Stimulated activated CD8-positive, alpha-beta memory T cell treated with anti-CD3 and anti-CD28 coated beads, Interleukin-12 subunit alpha, Interleukin-12 subunit beta, amount 100 ng/mL, for 4 hours (primary cell): ENCODE measurements at places on chromosomes 2 and 18.

GRCh38 chr2:199684832-199685231 lies 166.2 kb downstream of the FTCDNL1 start:
- no peak for DNase-seq

DNA sequence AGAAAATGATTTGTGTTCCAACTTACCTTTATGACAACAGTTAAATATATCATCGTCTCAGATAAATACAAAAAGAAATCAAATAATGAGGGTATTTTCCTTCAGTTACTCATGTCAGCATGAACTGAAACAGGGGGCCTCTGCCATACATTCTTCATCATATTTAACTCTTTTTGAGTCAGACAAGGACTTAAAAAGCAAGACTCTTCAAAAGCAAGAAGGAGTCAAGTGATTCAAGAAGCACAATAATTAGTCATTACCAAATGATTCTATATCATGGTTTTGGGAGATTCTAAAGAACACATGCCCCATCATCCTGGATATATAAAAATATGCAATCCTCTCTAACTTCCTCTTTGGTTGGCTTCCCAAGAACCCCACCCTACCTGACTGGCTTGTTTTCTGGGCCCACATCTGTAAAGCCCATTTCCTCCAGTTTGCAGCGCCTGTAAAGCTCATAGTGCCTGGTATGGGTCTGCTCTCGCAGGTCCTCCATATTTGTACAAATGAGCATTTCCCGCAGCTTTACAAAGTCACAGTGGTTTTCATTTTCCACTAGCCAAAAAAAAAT lies 49.7 kb downstream of the SEPTIN10 start:
- DNase-seq = no peak

DNA sequence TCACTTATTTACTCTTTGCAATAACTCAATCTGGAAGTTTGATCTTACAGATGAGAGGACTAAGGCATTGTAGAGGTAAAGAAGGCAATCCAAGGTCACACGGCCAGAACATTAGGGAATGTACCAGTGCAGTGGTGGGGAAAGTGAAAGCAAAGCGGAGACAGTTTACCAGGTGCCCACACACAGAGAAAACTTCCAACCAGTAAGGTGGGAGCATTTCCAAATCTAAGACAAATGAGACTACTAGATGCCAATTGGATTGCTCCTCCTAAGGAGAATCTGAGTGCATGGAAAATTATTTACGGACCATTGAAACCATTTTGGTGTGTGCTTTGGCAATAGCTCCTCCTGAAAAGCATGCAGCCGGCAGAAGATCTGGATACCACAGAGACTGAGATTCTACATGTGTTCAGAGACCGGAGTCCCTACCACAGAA lies 34.9 kb downstream of the SLC20A1 start:
- no peak for DNase-seq

GRCh38 chr2:26922405-26923188 lies 47.8 kb upstream of the MAPRE3 start:
- DNase-seq = no peak

- DNase-seq = no peak
These were observed 5.6 kb upstream of the ATOH8 start for GRCh38 chr2:85748039-85748734.

- no peak for DNase-seq
These were observed 169.4 kb downstream of the LDLRAD4 start for GRCh38 chr18:13387855-13388548.

- DNase-seq = no peak
These were observed 23.4 kb downstream of the LCLAT1 start for GRCh38 chr2:30470426-30470825.

- DNase-seq = no peak
These were observed 30.3 kb upstream of the GPR17 start for GRCh38 chr2:127615511-127616166.

DNA sequence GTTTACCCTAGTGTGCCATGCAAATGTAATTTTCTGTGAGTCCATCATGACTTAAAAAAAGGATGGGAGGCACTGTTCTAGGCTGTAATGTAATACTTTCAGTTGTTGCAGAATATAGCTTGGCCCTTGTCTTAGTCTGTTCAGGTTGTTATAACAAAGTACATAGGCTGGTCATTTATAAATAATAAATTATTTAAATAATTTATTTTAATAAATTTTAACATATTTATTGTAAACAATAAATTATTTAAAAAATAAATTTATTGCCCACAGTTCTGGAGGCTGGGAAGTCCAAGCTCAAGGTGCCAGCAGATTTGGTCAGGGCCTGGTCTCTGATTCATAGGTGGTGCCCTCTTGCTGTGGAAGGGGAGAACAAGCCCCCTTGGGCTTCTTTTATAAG lies 35.2 kb downstream of the RAPGEF4 start:
- no peak for DNase-seq

DNA sequence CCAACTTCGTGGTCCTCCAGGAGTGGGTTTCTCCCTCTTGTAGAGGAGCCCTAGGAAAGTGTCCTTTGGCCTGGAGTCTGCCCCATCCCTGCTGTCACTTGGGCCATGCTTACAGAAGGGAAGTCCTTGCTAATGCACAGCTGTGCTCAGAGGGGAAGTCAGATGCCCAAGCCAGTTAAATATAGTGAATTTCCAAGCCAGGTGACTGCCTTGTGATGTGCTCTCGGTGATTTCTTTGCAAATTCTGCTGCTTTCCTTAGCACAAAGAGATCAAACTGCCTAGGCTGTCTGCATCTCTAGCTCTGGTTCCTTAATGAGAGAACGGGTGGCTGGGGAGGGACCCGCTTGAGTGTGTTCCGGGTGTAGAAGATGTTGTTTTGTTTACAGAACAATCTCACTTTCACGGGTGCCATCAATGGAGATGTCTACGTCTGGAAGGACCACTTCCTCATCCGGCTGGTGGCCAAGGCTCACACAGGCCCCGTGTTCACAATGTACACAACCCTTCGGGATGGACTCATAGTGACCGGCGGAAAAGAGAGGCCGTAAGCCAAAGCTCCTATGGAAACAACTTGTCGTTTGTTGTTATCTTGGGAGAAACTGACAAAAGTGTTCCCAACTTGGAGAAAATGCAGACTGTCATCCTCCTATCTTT lies 91.4 kb downstream of the RTN4 start:
- no peak for DNase-seq

- no peak for DNase-seq
These were observed 278.3 kb downstream of the MYCN start for GRCh38 chr2:16218625-16219024.

- no peak for DNase-seq
These were observed 4.2 kb downstream of the HOXD11 start for GRCh38 chr2:176111309-176111663.

GRCh38 chr2:9944330-9944758 lies 7.1 kb upstream of the GRHL1 start:
- no peak for DNase-seq

- DNase-seq = no peak
These were observed 16.2 kb downstream of the EPB41L3 start for GRCh38 chr18:5527603-5528002.

DNA sequence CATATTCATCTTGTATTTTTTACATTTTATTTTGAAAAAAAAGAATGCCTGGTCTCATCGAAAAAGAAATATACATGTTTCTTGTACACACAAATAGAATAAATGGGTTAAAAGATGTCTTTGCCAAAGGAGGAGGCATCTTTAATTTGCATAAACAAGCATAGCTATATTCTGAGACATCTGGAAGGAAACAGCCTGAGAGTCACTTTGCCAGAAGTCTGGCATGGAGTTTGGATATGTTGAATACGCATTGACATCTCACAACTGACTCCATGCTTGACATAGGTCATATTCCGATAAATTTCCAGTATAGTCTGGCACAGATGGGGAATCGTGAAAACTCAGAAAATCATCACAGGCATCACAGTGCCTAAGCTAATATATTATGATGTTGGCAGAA lies 1317.5 kb upstream of the CELF4 start:
- DNase-seq = no peak

DNA sequence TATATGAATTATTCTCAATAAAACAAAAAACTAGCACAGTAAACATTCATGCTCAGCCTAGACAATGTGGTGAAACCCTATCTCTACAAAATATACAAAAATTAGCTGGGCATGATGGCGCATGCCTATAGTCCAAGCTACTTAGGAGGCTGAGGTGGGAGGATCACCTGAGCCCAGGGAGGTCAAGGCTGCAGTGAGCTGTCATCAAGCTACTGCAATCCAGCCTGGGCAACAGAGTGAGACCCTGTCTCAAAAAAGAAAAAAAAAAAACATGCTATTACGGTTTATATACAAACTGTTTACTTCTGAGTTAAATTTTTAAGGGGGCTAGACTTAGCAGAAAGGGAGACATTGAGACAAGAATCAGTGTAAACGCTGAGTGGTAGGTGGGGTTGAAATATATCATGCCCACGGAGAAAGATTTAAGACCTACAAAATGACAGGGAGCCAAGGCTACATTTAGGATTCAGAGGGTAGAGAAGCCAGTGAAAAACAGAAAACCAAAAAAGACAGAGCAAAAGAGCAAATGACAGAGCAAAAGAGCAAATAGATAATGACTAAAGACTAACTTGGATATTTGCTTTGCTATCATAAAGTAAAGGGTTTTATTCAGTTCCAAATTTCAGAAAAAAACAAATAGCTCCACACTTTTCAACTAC lies 7.5 kb downstream of the TTC32 start:
- no peak for DNase-seq

GRCh38 chr2:239468491-239469105 lies 67.8 kb upstream of the HDAC4 start:
- DNase-seq = no peak

- DNase-seq = no peak
These were observed 261.3 kb upstream of the NCKAP5 start for GRCh38 chr2:133829450-133830020.

DNA sequence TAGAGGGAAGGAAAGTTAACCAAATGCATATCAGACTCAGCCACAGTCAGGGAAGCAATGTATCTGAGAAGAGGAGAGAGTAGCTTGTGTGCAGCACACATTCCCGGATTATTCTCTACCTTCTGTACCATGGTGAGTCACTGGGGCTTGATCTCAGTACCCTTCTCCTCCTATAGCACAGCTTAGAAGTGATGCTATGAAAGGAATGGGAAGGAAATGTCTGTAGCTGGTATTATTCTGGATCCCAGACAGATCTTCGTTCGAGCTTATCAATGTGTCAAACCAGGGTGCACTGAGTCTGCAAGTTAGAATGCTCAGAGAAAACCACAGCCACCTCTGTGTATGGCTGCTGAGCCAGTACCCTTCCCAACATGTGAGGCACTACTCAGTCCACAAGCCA lies 88.0 kb upstream of the NFU1 start:
- no peak for DNase-seq

DNA sequence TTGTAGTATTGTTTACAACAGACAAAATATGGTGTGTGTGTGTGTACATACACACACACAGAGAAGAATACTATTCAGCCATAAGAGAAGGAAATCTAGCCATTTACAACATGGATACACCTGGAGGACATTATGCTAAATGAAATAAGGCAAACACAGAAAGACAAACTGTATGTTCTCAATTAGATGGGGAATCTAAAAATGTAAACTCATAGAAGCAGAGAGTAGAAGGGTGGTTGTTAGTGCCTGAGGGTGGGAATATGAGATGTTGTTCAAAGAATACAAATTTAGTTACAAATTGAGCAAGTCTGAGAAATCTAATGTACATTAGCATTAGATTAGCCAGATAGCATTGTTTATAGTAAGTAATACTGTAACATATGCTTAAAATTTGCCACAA lies 11.3 kb downstream of the ZNF519 start:
- no peak for DNase-seq

DNA sequence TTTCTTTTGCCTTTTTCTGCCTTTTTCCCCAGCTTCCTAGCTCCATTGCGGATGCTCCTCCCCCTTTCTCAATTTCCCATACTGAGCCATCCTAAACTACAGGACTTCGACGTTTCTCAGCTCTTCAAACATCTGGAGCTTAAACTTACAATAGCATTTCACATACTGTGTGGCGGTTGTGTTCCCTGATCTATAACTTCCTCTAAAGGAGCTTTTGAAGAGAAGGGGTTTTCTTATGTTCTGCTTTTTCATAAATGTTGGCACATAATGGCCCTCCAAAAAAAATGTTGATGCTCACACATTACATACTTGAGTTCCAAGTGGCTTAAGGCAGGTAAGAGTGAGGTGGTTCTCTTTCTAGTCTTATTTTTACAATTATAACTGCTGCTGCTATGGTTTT lies 87.4 kb downstream of the RNF144A start:
- no peak for DNase-seq

DNA sequence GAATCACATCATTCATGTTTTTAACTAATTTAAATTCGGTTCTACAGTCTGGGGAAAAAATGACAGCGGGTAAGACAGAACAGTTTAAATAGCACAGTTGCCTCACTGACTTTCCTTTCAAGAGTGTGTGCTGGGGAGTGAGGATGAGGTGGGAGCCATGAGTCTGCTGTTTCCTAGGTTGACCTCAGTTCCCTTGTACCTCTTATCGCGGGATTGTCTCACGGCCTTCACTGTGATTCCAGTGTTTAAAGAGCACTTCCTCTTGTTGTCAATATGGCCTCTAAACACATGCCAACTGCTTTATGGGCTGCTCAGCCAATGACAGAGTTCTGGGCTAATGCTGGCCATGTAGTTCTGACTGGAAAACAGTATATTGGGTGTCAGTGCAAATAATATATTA lies 41.6 kb upstream of the ALMS1 start:
- no peak for DNase-seq

DNA sequence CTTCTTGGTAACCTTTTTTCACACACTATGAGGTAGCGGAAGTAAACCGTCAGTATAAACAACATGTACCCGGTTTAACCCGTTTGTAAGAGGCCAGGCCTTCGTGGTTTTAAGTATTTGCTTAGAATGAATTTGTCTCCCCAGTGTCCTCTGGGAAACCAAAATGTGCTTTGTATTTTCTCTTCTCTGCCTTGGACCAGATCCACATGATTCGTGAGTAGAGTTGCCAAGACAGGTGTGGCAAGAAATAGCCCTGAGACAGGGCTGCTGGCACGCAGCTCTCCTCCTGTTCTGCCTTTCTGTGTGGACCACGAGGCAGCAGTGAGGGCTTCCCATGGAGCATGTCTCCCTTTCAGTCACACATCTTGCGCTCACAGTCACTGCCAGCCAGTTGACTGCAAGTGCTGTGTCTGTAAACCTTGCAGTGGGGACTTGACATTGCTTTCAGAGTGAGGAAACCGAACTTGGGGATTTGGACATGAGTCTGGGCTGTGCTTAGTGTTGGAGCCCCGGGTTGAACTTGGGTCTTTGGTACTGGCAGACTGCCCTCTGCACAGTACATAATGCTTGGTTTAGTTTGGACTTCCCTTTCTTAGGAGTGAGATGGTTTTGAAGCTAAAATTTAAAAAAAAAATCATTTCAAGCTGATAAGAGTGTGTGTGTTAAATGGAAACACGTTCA lies 19.1 kb downstream of the BCL2L11 start:
- DNase-seq = no peak

- no peak for DNase-seq
These were observed 25.1 kb downstream of the SLC66A2 start for GRCh38 chr18:79926306-79926705.

GRCh38 chr2:27370816-27371620 lies 602 bp downstream of the SNX17 start:
- no peak for DNase-seq

GRCh38 chr2:206324869-206325268 lies 50.4 kb downstream of the ZDBF2 start:
- DNase-seq = no peak

GRCh38 chr18:24009651-24010333 lies 4.8 kb upstream of the TTC39C start:
- DNase-seq = no peak

GRCh38 chr2:45567288-45567963 lies 43.6 kb downstream of the SRBD1 start:
- DNase-seq = no peak
